DMS53 (cell line): ENCODE measurements at places on chromosomes 7 and 10.

GRCh38 chr7:37359662-37360444 lies 88.8 kb downstream of the ELMO1 start:
- DNase-seq = no peak

DNA sequence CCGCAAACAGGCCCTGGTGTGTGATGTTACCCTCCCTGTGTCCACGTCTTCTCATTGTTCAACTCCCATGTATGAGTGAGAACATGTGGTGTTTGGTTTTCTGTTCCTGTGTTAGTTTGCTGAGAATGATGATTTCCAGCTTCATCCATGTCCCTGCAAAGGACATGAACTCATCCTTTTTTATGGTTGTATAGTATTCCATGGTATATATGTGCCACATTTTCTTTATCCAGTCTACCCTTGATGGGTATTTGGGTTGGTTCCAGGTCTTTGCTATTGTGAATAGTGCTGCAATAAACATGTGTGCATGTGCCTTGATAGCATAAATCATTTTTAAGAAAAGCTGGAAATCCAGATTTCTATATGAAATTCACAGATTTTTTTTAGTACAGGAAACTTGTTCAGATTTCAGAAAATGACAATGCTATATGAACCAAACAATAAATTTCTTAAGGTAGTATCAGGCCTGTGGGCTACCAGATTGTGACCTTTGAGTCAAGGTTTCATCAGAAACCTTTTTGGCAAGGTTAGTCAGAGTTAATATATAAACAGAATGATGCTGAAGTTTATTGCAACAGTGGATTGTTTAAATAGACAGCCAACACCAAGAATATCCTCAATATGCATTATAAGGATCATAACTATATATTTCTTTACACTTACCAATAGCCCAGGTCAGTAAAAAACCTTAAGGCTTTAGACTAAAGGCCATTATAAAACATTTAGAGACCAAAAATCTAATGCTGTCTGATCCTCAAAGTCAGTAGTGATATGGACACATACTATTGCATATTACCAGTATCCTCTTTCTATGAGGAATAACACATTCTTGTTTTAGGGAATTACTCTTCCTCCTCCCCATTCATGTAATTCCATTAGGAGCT lies 68.7 kb upstream of the PAPSS2 start:
- DNase-seq = no peak

GRCh38 chr7:24891311-24891735 lies 88.7 kb downstream of the OSBPL3 start:
- no peak for DNase-seq

GRCh38 chr10:97831259-97831658 lies 18.4 kb upstream of the GOLGA7B start:
- no peak for DNase-seq
